ENCODE measurements at places on chromosomes 3 and 15.

DNA sequence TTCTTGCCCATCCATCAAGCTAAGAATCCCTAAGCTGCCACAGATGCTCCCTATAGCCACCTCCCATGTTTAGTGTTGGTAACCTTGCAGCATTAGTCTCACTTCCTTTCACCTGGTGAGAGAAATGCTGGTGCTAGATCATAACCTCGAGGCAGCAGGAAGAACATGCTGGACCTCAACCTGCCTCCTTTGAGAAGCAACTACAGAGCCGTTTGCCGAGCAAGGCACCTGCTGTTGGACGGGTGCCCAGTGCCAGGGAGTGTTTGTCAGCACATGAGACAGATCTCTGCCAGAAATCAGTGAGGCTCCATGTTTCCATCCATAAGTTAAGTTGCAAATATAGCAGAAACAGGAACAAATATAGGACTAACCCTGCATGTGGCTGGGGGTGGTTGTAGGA lies 955.7 kb downstream of the TUSC7 start:
- no peak for DNase-seq

DNA sequence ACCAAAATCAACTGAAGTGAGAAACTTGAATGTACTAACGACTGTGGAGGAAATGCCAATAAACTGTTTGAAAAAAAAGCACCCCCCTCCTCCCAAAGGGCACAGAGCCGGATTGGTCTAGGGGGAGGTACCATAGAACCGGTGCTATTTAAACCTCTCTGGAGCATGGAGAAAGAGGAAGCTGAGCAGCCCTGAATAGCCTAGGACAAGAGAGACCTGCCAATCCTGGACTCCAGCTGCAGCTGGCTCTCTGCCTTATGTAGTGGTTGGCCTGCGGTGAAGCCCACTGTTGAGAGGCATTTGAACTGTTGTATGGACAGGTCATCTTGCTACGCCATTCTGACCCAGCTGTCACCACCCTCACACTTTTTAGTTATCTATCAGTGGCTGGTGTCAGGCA lies 1.5 kb upstream of the SH3GL3 start:
- no peak for DNase-seq

GRCh38 chr3:172069478-172069877 lies 30.1 kb downstream of the FNDC3B start:
- DNase-seq, result no peak

DNA sequence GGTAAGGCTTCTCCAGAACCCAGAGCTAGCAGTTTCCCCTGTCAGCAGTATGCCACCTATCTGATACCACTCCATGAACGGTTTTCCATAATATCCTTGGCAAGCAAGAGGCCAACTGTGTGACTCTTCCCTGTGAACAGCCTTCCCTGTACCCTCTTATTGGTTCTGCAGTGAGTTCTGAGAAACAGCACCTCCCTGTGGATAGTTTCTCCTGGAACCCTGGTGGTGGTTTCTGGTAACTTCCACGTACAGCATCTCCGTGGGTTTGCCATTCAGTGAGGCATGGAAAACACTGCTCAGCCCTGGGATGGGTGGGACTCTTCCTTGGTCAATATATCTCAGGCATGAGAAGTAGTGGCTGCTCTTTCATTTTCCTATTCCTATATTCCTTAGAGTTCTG lies 19.4 kb upstream of the SERPINI2 start:
- DNase-seq, result no peak

DNA sequence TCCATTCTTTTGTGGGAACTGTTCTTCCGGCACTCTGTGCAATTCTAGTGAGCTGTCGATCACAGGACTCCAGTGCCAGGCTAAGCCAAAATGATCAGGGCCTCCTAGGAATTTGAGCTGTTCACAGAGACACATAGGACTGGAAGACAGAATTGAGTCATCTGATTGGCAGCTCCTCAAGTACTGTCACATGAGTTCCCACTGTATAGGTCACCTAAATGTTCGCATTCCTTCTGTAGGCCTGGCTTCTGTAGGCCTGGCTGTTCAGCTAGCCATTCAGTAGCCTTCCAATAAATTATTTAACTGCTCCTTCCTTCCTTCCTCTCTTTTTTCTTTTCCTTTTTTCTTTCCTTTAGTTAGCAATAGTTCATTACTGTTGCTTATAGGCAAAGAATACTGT lies 4.3 kb downstream of the PROS1 start:
- no peak for DNase-seq

DNA sequence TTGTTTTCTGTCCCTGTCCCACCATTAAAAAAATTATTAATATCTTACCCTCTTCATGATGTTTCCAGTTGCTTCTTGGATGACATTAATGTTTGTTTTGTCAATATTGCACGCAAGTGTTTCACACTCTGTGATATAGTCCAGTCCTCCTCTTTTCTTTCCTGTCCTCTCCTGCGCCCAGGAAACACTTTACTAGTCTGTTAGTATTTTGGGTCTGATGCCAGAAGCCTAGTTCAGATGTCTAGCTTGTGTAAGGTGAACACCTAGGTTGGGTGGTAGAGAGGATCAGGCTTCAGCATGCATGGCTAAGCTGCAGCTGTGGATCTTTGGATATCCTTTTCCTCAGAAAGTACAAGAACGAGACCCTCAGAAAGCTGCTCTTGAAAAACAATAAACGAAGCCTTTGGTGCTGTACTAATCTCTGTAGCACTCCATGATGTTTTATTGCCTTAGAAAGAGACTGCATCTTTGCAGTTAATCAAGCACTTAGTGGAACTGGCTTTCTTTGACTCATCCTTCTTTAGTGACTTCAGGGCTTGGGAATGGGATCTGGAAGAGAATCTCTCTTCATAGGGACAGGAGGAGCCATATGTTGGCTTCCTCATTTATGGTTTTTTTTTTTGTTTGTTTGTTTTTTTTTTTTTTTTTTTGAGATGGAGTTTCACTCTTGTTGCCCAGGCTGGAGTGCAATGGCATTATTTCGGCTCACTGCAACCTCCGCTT lies 253.4 kb downstream of the LPP start:
- DNase-seq, result no peak

DNA sequence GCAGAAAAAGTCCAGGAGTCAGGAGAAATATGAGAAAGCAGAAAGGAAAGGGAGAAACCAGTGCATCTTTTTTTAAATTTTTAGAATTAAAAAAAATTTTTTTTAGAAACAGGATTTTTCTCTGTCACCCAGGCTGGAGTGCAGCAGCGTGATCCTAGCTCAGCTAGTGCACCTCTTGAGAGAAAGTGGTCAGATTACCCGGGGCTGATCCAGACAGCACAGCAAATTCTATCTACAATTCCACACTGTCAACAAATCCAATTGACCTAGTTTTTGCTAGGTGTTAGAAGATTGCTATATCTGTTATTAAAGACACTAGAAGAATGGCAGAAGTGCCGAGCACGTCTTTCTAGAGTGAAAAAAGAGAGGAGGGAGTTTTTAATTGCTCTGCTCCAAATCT lies 117.3 kb downstream of the RFTN1 start:
- DNase-seq, result no peak

Measured in T-helper 9 cell (primary cell).